ENCODE measurements at places on chromosomes 6 and 20. TPM values are rescaled to one million over a fixed set of nuclear protein-coding genes. Genes with fewer than 3 reads are reported as not detected.

The TRIM15 gene
- not detected for total RNA-seq

DNA sequence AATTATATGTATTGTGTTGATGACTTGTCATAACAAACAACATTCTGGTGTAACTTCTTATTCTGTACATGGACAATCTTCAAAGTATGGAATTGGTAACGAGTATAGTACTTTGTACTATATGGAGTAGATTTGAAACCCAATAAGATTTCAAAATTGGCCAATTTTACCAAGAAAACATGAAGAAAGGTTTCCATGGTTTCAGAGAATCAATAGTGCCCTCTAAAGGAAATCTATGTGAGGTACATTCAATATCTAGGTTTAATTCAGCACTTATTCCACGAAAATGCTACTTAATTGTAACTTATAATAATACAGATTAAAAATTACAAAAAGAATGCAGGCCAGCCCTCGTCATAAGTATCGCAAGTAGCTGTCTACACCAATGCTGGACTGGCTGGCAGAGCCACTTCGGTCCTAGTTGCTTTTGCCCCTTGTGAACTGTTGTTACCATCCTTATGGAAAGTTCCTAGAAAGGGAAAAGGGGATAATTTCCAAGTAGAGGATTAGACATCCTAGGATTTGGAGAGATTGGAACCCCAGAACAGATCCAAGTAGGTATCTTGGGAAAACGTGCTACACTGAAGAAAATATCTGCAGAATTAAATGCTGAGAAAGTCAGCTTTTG is 70.9 kb downstream of the LCA5 start:
- no peak for DNase-seq

DNA sequence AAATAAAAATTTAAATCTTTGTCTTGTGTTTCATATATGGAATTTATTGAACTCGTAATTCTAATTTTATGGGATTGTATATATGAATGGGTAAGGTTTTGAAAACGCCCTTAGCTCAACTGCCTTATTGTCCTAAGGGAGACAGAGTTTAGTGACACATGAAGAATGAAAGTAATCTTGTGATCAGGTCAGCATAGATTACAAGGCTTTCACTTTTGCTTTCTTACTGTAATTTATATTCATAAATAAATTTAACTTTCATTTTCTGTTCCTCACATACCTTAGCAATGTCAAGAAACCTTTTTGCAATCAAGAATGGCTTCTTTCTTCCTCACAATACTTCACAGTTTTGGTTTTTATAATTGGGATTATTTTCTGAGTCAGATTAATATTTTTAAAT is 14.4 kb downstream of the KPNA5 start:
- DNase-seq: no peak

GRCh38 chr6:15413466-15414234 is 167.8 kb downstream of the JARID2 start:
- DNase-seq: no peak

The RARS2 gene
- total RNA-seq: 19.2 TPM

The CCDC170 gene
- total RNA-seq: 0.47 TPM

The ULBP3 gene
- total RNA-seq: 1.1 TPM

The TMEM217 gene
- total RNA-seq: not detected

All from left ventricle myocardium superior (tissue), 1 donor.